Cerebellar nuclear complex (tissue), 1 donor: ENCODE measurements at places on chromosomes 6 and 20.

DNA sequence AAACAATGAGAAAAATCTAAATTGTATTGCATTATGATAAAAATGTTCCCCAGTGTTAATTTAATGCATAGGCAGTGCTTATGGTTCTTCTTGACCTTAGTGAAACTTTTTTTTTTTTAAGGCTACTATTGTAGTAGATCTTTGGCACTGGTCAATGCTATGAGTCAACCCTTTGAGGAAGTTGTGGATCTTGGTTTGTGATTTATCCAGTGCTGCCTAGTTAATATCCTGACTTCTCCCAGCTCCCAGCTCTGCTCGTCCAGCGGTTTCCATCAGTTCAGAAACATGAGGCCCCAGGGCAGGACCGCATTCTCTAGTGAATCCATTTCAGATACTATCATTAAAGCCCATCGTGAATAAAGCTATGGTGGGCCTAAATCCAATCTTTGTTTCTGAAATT lies 364.5 kb upstream of the JARID2 start:
- no peak for DNase-seq

DNA sequence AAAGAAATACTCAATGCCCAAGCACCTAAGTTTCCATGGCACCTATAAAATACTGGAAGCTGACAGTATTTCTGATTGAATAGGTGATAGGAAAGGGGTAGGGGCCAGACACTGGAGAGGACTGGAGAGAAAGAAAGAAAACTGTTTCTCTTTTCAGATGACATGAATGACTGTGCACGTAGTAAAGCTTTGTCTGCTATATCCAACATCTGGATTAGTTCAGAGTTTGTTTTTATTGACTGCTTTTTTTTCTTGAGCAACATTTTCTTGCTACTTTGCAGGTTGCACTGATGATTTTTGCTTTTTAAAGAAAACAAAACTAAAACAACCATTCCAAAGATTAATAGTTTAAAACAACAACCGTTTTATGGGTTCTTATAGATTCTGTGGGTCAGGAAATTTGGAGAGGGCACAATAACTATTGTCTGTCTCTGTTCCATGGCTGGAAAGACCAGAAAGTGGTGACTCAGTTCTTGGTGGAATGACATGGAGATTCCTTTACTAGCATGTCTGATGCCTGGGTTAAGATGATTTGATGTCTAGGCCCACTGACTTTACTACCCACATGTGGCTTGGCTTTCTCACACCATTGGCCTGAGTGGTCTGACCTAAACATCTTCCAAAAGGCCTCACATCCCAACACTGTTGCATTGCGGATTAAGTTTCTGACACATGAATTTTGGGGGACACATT lies 12.2 kb upstream of the LRP11 start:
- no peak for DNase-seq

GRCh38 chr6:16321341-16321710 lies 82.9 kb downstream of the GMPR start:
- no peak for DNase-seq

DNA sequence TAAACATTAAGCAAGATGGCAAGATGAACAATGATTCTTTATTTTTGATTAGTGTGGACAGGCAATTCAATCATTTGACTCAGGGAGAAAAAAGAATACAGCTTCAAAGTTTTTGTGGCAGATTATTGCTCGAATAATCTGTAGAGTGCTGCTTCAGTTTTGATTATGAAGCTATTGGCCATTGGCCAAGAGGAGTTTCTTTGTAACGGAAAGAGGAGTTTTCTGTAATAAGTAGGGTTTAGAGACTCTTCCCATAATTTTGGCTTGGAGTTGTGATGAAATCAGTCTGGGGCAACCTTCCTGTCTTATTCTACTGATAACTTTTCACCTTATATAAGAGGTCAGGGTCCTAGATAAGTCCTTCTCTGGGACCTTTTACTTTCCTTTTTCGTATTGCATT lies 256.7 kb upstream of the RAB32 start:
- DNase-seq, result no peak

- no peak for DNase-seq
Observed at GRCh38 chr6:17629824-17630510, 29.9 kb downstream of the FAM8A1 start.

DNA sequence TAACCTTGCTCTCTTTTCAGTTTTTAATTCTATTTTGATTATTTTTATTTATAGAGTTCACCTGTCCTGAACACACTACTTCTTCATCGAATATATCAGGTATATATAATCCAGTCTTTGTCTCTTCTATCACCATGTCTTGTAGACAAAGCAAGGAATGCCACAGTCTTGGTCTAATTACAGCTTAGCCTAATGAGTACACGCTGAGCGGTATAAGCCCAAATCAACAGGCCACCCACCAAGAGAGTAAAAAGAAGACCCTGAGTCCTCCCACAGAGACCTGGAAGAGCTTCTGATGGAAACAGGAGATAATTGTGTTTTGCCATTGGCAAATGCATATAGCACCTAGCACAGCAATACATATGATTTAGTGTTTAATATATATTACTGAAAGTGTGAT lies 68.7 kb upstream of the TCF21 start:
- no peak for DNase-seq

DNA sequence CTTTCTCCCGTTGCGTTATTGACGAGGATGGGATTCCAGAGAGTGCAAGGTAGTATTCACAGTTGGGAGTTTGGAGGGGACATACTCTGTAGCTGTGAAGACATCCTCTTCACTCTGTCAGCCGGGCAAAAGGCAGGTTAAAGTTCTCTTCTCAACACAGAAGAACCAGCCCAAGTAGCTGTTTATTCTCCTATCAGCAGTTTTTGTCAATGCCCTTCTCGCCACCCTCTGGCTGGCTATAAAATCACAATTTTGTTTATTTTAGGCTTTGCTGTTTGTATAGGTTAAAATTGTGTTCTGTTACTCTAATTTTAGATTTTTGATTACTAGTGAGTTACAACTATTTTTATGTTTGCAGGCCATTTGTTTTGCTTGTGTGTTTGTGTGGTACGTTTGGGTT lies 37.9 kb upstream of the MAS1 start:
- no peak for DNase-seq

GRCh38 chr20:11777387-11778205 lies 140.1 kb upstream of the BTBD3 start:
- DNase-seq, result no peak

GRCh38 chr6:92126983-92127382 lies 1292.4 kb downstream of the EPHA7 start:
- DNase-seq, result no peak

GRCh38 chr6:46948699-46949098 lies 27.0 kb upstream of the ADGRF5 start:
- DNase-seq, result no peak

DNA sequence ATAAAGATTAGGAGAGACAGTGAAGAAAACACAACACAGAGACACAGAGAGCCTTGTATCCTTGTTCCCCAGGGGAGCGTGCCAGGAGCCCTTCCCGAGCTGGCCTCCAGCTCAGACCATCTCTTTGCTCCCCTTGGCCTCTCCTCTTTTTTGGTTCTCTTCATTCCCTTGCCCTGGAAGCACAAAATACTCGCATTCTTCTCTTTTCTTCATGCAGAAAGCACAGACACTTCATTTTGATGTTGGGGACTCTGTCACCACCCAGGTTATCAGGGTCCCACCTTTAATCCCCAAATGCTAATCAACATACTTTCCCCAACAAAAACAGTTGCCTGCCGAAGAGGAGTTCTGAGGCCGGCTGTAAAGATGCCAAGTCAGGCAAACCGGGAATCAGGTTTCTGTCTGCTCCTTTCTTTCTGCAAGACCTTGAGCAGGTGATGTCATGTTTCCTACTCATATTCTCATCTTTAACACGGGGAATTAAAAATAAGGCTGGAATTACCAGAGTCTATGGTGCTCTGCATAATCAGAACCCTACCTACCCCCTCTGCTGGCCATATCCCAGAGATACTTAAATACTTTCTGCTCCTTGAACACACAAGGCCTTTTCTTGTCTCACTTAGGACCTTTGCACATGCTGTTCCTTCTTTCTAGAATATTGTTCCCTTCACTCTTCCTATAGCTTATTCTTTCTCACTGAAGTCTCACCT lies 21.7 kb downstream of the TGM6 start:
- no peak for DNase-seq

GRCh38 chr6:107292715-107293271 lies 166.6 kb downstream of the PDSS2 start:
- no peak for DNase-seq

GRCh38 chr6:16851758-16852157 lies 90.5 kb upstream of the ATXN1 start:
- no peak for DNase-seq

DNA sequence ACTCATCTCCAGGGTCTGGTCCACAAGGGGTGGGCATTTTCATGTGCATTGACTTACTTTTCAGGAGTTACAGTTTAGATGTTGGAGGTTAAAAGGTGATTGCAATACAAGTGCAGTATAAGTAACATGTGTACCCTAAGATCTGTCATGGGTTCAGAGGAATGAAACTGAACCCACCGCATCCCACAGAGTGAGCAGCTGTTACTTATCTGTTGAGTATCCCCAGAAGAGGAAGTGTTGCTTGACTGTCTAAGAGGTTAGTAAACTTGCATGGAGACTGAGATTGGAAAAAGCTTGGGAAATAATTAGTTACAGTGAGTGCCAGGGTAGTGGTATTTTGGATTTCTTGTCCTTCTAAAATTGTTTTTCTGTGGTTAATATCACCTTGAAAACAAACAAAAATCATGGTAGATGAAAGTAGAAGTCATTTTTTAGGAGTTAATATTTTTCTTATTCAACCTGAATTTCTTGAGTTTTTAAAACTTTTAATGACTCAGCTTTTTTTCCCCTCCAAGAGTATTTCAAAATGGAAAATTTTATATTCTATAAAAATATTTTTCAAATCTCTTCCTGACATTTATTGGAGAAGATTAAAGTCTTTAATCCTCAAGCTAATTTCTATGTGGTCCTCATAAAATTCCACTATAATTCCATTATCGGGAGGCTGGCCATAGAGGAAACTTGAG lies 306.1 kb downstream of the ZNF217 start:
- DNase-seq, result no peak

DNA sequence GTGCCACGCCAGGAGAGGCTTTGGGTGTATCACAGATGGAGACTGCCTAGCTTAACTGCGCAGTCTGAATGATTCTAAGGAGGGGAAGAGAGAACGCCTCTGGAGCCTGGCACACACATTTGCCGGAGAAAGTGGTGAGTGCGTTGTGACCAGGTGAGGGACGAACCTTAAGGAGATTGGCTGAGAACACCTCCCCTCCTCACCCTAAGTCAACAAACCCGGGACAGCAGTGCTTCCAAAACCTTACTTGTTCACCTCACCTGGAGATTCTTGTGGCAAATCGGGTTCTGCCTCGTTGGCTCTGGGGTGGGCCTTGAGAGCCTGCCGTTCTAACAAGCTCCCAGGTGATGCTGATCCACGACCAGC lies 9.4 kb downstream of the SYNJ2 start:
- DNase-seq, result no peak

- DNase-seq, result no peak
Observed at GRCh38 chr6:150685860-150686259, 86.2 kb downstream of the PLEKHG1 start.

DNA sequence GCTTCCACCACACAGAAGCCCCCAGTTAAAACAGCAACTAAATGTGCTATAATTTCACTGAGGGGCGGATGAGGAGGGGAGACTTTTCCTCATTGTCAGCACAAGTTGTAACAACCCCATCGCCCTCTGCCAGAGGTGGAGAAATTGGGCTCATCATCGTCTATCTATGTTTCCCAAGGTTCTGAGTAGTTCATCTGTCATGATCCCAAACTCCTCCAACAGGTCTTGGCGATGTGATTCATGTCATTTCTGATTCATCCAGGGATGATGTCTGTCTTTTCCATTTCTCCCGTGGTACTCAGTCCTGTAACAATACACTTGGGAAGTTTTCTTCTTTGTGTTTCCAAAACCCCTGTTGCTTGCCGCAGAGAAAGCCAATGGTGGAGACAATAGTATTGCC lies 51.0 kb downstream of the TFAP2A start:
- DNase-seq, result no peak

DNA sequence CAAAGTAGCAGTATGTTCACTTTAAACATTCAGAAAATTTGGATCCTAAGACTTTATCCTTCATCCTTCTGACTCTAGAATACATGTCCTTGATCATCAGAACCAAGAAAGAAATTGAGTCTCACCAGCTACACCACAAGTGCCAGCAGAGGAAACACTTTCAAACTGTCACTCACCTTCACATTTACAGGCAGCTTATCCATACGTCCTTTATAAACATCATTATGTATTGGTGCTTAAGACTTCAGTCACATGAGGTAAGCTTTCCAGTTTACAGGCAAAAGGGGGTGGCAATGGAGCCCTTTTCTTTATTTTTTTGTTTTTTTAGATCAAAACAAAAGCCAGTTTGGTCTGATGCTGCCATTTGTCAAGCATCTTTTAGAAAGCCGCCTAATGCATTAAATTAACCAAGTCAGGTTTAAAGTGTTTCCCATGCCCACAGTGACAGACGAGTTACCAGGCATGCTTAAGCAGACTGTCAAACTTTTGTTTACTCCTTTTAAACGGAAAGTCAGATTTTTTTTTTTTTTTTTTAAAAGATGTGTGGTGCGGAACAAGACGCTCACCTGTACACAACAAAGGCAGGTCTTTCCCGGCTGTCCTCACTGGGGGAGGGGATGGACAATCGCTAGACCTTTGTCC lies 952 bp upstream of the BRPF3 start:
- DNase-seq, result no peak

GRCh38 chr6:42292004-42292740 lies 74.5 kb upstream of the MRPS10 start:
- DNase-seq, result no peak

DNA sequence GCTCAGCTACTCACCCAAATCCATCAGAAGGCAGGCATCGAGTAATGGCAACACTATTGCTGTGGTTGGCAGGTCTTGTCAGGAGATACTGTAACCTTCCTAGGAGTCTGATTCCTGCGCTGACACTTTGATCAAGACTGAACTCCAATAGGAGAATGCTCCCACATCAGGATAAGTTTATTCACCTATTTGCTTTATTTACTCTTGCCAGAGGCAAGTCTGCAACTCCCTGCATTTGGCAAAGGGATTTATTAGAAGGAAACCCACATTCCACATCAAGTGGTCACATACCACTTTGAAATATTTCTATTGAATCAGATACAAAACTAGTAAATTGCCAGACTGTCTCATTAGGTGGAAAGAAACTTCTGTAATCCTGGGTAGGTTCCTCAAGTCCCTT lies 43.5 kb downstream of the ZFAND3 start:
- DNase-seq, result no peak

DNA sequence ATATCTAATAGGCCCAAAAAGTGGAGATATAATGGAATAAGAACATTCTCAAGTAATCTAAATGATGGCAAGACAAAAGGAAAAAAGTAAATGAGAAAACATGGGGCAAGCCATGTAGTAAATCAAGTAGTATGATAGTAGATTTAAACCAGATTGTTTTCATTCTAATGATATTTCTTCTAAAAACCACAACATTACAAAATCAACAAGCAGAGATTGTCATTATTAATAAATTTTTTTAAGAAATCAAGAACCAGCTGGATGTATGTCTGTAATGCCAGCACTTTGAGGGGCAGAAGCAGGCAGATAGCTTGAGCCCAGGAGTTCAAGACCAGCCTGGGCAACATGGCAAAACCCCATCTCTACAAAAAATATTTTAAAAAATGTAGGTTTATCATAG lies 155.0 kb downstream of the RNGTT start:
- no peak for DNase-seq

GRCh38 chr6:164345806-164346496 lies 931.4 kb downstream of the QKI start:
- no peak for DNase-seq

- DNase-seq, result no peak
Observed at GRCh38 chr6:20678831-20679352, 144.6 kb downstream of the CDKAL1 start.
